ENCODE measurements at places on chromosomes 3 and 15.

DNA sequence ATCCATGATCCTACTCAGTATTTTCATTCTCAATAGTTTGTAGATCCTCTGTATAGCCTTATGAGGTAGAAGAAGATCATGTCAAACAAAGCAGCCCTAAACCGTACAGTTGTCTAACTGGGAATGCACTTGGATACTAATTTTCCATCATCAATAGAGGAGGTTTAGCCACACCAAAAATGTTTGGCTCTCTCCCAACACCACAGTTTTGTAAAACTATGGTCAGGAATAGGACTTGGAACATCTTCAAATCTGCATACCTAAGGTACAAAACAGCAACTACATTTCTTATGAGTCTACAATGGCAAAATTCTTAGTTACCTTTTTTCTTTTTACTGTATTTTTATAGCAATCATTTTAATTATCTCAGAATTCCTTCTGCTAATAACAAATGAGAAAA is 1001.6 kb downstream of the ROBO2 start:
- DNase-seq = no peak

DNA sequence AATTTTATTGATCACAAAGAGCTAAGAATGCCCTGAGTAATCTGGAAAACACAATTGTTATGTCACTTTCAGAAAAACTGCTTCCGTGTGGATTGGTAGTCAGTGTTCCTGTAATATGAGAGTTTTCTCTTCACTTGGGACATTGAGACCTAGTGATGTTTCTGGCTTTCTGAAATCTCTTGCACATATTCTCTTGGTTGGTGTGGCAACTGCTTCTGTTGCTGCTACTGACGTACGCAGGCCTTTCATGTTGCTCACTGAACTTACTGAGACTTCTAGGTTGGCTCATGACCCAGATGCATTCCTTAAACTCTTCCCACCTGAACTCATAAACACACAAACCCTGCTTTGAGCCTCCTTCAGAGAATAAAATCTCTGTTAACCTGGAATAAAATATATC is 175.0 kb upstream of the PFN2 start:
- no peak for DNase-seq

- DNase-seq = no peak
These were observed 3.6 kb upstream of the C3orf85 start for GRCh38 chr3:109132801-109133473.

GRCh38 chr15:60682615-60683014 is 203.7 kb upstream of the ICE2 start:
- DNase-seq = no peak

- no peak for DNase-seq
These were observed 467 bp downstream of the TIPIN start for GRCh38 chr15:66356077-66356358.

DNA sequence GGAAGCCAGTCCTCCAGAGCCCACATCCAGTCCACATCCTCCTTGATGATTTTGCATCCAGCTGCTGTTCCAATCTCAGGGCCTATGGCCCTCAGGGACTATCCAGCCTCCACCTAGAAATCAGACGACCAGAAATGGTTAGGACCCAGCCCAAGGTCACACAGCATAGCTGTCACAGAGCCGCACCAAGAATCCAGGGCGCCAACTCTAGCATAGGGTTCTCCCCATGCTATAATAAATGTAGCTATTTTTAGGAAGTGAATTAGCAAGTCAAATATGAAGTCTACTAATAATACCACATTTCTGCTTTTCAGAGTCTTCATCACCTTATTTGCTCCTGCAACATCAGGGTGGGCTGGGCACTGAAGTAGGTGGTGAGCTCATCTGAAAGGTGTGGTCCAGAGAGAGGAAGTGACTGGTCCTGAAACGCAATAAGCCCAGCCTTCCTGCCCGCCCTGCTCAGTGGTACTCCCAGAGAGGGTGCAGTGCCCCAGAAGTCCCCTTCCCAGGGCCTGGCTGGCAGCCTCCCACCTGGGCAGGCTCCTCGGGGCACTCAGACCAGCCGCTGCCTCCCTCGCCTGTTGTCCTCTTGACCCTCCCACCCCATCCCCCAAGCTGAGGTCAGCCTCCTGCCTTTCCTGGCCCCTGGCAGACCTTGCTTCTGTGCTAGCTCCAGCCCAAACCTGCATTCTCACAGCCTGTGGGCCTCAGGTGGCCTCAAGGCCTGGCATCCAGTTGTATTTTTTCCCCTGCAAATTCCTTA is 17.6 kb upstream of the CYP11A1 start:
- peak; percentile 93 for DNase-seq

- DNase-seq = no peak
These were observed 30.3 kb upstream of the PTX3 start for GRCh38 chr3:157406394-157406793.

DNA sequence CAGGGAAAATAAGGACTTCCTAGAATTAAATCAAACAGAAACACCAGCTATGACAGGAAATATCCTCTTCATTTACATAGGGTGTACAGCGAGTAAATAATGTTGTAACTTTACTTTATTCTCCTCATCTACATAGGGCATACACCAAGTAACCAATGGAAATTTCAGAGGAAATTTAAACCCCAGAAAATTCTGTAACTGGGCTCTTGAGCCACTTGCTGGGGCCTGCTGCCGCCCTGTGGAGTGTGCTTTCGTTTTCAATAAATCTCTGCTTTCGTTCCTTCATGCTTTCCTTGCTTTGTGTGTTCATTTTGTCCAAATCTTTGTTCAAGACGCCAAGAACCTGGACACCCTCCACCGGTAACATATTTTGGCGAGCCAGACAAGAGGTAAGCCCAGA is 990.4 kb upstream of the CADM2 start:
- no peak for DNase-seq

GRCh38 chr15:75640483-75641178 is 607 bp upstream of the IMP3 start:
- no peak for DNase-seq

GRCh38 chr3:133763797-133764683 is 17.8 kb downstream of the TF start:
- no peak for DNase-seq

DNA sequence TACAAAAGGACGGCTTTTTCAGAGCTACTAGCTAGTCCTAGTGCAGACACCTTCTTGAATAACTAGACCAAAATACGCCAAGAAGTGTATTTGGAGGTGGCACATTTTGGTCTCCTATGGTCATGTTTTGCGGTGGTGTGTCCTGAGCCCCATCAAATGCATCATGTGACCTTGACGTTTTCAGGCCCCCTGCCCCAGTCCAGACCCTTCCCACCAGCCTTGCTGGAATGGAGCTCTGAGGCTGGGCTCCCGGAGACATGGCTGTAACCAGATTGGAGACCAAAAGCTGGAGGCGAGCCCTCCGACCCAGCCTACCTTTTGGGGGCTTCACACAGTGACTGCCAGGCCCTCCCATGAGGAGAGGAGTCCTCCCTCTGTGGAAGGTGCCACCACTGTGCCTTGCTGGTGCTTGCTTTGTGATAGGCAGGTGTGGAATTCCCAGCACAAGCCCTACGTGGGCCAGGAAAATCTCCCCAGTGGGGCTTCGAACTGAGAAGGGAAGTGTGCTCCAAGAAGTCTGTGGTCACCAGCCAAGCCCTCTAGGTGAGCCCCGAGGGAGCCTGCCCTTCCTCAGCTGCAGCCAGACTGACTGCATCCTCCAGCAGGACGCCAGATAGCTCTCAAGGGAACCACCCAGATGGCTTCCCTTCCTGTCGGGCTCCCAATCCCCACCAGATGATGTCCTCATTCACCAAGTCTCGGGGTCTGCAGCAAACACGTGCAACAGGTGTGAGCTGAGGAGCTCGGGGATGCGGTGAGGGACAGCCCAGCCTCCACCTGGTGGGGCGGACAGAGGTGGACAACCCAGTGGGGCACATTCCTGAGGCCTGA is 126.2 kb downstream of the ASB7 start:
- no peak for DNase-seq

GRCh38 chr3:165523801-165524200 is 313.4 kb downstream of the BCHE start:
- DNase-seq = no peak

DNA sequence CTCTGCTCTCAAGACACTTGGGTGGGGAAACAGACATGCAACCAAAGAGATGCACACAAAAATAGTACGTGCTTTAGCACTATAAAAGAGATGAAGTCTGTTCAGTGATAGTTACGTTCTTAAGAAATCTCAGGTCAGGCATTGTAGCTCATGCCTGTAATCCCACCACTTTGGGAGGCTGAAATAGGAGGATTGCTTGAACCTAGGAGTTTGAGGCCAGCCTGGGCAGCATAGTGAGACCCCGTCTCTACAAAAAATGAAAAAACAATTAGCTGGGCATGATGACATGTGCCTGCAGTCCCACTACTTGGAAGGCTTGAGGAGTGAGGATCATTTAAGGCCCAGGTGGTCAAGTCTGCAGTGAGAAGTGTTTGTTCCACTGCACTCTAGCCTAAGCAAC is 35.4 kb upstream of the GP5 start:
- DNase-seq = no peak

DNA sequence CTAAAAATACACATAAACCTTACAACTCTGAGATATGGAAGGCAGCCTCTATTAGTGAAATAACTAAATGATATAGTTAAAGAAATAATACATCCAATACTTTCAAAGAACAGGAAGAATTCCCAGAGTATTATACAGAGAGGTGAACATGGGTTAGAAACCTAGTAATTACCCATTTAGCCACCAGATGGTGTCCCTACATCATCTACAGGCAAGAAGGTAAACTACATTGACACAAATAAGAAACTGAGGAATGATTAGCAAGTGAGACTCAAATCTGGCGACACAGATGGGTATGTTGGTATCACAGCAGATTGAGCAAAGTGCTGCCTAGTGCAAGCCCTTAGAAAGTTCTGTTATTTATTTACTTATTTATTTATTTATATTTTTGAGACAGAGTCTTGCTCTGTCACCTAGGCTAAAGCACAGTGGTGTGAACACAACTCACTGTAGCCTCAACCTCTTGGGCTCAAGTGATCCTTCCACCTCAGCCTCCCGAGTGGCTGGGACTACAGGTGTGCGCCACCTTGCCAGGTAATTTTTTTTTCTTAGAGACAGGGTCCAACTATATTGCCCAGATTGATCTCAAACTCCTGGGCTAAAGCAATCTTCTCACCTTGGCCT is 28.2 kb downstream of the NEK4 start:
- peak; percentile 16 for DNase-seq

GRCh38 chr3:67461667-67462142 is 192.7 kb downstream of the SUCLG2 start:
- no peak for DNase-seq

Measured in GM12864 (cell line).